Activated T-helper 9 cell treated with anti-CD3 and anti-CD28 coated beads, Interleukin-2, amount 50 U/mL, for 16 hours (primary cell): ENCODE measurements at places on chromosomes 5 and 9.

DNA sequence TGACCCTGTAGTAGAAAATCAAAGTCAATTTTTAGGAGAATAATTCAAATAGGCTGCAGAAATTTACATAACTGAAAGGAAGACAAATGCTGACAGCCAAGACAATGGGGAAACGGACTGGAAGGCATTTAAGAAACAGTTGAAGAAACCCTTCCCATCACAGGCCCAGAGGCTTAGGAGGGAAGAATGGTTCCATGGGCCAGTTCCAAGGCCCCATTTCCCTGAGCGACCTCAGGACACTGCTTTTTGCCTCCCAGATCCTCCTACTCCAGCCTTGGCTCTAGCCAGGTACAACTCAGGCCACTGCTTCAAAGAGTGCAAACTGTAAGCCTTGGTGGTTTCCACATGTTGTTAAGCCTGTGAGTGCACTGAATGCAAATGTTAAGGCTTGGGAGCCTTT lies 184.1 kb upstream of the SGCD start:
- DNase-seq: no peak

GRCh38 chr9:113837334-113837733 lies 38.8 kb upstream of the ZNF618 start:
- no peak for DNase-seq

GRCh38 chr5:554284-554988 lies 30.2 kb upstream of the SLC9A3 start:
- DNase-seq: no peak

DNA sequence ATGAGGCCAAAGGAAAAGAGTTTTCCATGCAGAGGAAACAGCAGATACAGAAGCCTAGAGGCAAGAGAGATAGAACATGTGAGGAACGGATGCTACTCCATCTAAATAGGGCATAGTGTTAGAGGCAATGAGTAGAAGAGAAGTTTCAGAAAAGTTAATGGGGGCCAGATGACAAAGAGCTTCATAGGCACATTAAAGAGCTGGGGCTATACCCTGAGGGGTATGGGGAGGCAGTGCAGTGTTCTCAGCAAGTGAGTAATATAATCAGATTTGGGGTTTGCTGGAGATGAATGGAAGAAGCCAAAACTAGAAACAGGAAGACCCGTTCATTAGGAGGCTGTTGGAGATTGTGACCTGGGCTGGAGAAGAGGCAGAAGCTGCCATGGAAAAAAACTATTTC lies 87.2 kb downstream of the GLIS3 start:
- DNase-seq: no peak

- DNase-seq: no peak
Observed at GRCh38 chr5:145904743-145905142, 31.6 kb upstream of the SH3RF2 start.

- no peak for DNase-seq
Observed at GRCh38 chr5:110832683-110833082, 93.9 kb downstream of the SLC25A46 start.

- no peak for DNase-seq
Observed at GRCh38 chr5:166581826-166582225, 1709.6 kb upstream of the WWC1 start.
